ENCODE measurements at places on chromosomes 2 and 18.

GRCh38 chr2:116922414-116922813 lies 892.1 kb upstream of the DDX18 start:
- DNase-seq: no peak

GRCh38 chr2:2828774-2829368 lies 497.8 kb upstream of the MYT1L start:
- DNase-seq: no peak

GRCh38 chr2:38057651-38058410 lies 18.1 kb downstream of the CYP1B1 start:
- DNase-seq: no peak

DNA sequence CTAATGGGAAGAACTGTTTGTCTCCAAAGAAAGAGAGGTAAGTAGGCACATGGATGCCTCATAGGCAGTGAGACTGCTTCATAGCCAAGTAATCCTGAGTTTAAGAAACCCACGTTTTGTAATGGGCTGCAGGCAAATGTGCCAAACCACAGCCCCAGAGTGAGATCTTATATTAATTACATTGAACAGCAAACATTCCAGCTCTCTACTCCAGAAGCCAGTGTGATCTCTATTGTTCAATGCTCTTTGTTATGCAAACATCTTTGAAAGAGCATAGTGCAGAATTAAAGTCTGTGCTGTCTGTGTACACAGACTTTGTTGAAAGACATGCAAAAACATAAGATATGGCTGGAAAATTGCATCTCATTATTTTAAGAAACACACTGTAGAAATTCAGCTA lies 720.8 kb upstream of the REG3G start:
- no peak for DNase-seq

GRCh38 chr18:34297287-34297686 lies 72.6 kb upstream of the NOL4 start:
- no peak for DNase-seq

GRCh38 chr18:9506046-9506792 lies 30.9 kb downstream of the RALBP1 start:
- no peak for DNase-seq

DNA sequence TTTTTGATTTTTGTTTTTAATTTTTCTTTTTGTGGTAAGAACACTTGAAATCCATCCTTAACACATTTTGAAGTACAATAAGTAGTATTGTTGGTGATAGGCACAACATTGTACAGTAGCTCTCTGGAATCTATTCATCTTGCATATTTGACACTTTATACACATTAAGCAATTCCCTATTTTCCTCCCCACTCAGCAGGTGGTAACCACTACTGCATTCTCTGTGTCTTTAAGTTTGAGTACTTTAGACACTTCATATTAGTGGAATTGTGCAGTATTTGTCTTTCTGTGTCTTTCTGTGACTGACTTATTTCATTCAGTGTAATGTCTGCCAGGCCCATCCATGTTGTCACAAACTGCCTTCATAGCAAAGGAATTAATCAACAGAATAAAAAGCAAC lies 471.7 kb upstream of the CDH20 start:
- DNase-seq: no peak

DNA sequence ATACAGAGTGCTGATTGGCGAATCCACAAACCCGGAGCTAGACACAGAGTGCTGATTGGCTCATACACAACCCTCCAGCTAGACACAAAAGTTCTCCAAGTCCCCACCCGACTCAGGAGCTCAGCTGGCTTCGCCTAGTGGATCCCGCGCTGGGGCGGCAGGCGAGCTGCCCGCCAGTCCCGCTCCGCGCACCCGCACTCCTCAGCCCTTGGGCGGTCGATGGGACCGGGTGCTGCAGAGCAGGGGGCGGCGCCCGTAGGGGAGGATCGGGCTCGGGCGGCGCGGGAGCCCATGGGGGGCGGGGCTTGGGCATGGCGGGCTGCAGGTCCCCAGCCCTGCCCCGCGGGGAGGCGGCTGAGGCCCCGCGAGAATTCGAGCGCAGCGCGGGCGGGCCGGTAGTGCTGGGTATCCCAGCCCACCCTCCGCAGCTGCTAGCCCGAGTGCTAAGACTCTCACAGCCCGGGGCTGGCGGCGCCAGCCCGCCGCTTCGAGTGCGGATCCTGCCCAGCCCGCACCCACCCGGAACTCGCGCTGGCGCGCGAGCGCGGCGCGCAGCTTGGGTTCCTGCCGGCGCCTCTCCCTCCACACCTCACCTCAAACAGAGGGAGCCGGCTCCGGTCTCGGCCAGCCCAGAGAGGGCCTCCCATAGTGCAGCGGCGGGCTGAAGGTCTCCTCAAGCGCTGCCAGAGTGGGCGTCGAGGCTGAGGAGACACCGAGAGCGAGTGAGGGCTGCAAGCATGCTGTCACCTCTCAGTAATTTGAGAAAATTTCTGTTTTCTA lies 75.5 kb upstream of the ATP5MC3 start:
- DNase-seq: no peak

- no peak for DNase-seq
Observed at GRCh38 chr2:83470928-83471327, 988.2 kb downstream of the SUCLG1 start.

DNA sequence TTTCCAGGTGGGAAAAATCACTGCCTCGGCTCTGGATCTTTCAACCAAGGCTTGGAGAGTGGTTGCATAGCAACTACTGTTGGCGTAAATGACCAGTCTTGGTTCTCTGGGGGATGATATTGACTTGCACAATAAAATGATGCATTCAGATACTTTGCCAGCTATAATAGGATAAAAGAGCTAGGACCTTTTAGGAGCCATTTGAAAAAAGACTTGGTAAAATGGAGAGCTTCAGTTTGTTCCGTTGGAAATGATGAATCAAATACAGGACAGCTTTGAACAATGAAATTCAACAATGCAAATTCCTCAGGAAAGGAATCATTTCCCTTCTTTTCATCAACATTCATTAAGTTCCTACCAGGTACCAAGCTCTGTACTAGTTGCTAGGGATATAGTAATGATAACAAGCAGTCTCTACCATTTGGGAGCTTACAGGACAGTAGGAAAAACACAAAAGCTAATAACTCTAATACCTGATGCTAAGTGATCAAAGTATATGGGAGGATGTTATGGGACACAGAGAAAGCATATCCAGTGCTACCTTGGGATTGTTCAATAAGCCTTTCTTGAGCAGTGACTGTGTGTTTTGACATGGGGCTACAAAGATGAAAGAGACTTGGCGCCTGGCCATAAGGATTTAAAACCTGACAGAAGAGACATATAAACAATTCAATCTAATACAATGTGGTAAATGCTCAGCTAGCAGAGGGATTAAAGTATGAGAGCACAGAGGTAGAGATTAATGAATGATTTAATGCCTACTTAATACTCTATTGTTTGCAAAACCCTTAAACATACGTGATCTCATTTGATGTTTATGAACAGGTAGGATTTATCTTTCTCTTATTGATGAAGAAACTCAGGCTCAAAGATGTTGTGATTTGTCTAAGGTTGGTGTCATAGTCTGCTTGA lies 110.7 kb downstream of the QPCT start:
- no peak for DNase-seq

- no peak for DNase-seq
Observed at GRCh38 chr2:219396863-219397457, 9.2 kb upstream of the DNPEP start.

- no peak for DNase-seq
Observed at GRCh38 chr2:182864949-182865570, 1.4 kb downstream of the FRZB start.

DNA sequence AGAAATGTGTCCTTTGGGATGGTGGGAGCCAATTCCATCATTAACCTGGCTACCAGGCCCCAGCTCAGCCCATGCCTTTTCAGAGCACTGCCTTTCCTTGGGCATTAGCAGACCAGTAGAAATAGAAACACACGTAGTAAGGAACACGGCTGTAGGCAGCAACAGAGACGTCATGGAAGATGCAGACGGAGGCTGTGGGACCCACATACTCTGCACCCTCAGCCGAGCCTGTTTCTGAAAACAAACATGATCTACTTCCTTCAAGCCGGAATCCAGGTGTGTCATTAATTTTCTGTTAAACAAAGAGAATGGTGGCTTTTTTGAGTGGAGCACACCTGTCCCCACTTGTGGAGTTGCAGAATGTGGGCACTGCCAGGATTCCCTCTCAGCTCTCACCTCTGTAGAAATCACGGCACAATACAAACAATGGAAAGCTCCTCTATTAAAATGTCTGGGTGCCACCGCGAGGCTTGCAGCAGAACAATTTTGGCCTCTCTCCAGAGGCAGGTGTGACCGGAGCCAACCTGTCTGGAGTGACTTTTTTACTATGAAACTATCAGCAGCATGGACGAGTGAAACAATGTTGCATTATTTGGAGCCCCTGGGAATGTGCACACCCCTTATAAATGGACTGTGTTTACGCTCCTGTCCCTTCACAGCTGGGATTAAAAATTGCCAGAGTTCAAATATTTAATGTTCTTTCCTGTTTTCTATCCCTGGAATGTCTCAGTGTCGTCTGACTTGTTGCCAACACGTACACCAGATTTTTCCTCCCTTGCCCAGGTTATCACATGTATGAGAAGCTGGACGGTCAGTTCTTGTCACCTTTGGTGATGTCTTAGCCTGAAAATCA lies 31.7 kb downstream of the SPP2 start:
- DNase-seq: no peak

DNA sequence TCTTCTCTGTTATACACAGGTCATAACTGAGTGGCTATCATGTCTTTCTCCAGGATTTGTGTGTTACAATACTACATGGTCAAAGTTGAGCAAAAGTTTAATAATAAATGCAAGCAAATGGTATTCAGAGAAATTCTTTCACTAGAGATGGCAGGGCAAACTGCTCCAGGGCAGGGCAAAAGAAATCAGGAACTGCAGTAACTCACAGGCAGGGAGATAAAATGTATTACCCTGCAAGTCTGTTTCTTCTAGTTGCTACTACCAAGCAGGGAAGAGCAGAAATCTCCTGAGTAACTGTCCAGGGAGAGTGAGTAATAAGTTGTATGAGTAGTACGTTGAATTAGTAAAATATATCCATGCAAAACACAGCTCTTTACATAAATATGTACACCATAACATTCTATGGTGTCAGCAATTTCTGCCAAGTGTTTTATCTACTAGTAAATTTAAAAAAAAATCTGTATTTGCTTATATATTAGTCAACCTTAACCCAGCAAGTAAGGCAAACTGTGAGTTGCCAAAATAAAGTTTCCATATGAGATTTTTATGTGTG lies 404.1 kb downstream of the ZEB2 start:
- no peak for DNase-seq

DNA sequence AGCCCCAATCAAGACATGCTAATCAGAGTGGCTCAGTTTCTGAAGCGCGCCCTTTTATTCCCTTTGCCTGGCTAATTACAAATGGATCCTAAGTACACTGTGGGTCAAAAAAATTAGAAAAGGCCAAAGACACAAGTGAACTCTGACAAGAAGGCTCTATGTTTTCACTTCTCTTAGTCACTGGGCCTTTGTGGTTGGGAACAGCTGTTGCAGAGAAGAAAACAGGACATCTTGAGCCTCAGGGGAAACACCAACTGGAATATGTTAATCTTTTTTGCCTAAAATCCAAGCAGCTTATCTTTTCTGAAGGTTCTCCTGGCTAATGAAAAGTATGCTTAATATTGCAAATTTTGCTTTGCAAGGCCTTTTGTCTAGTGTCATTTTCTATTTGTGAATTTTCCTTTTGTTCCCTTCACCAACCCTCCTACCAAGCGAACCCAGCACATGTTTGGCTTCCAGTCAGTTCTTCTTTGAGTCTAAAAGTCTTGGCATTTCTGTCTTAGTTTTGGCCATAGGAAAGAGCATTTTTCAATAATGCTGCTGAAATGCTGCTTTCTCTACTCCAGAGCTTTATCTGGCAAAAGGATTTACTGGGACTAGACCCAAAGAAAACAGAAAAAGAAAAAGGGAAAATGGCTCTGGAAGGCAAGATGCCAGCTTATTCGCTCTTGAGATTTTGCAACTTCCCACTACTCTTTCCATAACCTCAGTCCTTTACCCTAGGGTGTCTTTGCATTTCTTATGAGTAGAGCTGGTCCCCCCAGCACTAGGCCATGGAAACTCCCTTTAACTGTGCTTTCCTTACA lies 440.2 kb upstream of the ST6GAL2 start:
- no peak for DNase-seq

GRCh38 chr18:60228609-60229595 lies 143.7 kb downstream of the MC4R start:
- no peak for DNase-seq

- no peak for DNase-seq
Observed at GRCh38 chr2:73436019-73436418, 50.4 kb downstream of the ALMS1 start.

GRCh38 chr2:149733936-149734685 lies 146.5 kb upstream of the MMADHC start:
- no peak for DNase-seq

GRCh38 chr2:135320465-135321355 lies 210.3 kb downstream of the ZRANB3 start:
- DNase-seq: no peak

- DNase-seq: peak; percentile 6
Observed at GRCh38 chr2:70340761-70341476, 39.1 kb upstream of the FAM136A start.

DNA sequence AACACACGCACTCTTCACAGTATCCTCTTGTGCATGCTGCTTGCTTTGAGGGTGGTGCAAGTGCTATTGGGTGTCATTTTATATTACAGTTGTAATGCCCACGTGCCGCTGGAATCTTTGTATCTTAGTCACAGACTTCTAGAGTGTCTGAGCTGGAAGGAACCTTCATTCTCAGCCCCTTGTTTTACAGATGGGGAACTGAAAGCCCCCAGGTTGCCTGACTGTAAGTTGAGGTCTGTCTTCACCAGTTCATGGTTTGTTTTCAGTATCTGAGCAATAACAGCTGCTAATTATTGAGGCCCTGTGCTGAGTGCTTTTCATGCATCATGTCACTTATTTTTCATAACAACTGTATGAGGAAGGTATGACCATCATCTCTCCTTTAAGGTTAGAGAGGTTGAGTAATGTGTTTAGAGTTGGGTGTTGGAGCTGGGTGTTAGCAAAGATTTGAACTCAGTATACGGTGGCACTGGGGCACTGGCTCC lies 77.0 kb downstream of the PRKCE start:
- no peak for DNase-seq

- DNase-seq: no peak
Observed at GRCh38 chr18:13147130-13147529, 71.4 kb upstream of the LDLRAD4 start.

GRCh38 chr18:8945514-8945913 lies 157.0 kb upstream of the NDUFV2 start:
- no peak for DNase-seq

DNA sequence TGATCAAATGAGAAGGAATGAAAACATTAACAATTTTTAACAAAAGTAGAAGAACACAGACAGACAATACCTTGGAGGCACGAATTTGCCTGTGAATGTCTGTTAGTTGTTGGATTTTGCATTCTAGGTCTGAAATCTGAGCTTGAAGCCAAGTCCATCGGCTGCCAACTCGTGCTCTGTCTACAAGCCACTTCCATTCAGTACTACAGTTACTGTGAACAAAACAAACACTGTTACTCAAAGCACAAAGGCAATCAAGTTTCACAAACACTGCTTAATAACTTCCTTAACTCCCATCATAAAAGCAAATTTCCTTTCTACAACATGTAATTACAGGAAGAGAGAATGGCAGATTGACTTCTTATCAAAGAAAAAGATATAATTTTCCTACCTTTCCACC lies 42.2 kb downstream of the KANSL1L start:
- DNase-seq: no peak
